ENCODE measurements at places on chromosomes 1 and 21.

- peak; percentile 64 for DNase-seq
Measured at GRCh38 chr1:55215194-55216021, at the start of gene USP24. USP24 (minus strand) TSS chr1:55215364; CDS start chr1:55215113, 251 bp downstream.

- DNase-seq = no peak
Measured at GRCh38 chr1:232376632-232377493, 253.1 kb downstream of the SIPA1L2 start.

DNA sequence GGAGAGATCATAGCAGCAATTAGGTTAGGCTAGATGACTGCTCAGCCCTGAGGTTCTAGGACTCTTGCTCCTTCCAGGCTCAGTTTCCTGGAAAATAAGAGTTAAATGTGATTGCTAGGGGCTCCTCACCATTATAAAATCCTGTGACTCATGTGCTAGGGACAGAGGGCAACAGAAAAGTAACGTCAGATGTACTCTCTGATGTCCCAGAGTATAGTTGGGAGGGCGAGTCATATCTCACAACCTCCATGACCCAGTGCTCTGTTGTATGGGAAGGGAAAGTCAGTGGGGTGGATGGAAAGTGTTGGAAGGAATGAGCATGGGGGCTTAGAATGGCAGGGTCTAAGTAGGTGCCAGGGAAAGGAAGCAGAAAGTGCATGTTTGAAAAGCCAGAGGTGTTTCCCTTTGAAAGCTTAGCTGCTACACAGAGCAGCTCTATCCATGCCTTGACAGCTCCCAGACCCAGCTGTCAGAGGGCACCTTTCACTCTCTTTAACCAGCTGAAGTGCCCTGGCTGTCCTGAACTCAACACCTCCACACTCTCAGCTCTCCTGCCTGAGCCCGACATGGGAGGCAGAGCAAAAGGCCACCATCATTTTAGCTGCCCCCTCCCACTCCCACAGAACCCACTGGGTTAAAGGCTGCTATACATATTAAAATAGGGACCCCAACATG lies 11.6 kb downstream of the GJA5 start:
- no peak for DNase-seq

DNA sequence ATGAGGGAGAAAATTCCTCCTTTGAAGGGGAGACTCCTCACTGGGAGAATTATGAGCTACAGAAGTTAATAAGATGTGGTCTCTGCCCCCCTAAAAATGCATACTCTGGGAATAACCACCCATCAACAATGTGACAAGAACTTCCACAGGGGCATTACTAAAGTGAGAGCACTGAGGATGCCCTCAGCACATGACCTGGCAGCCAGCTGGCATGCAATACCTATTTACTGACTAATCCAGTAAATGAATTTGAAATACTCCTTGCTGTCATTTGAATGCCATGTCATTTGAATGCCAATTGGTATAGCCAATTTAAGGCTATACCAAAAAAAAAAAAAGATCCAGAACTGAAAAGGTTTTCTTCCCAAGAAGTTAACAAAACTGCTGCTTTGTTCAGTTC lies 30.8 kb downstream of the PLPP3 start:
- no peak for DNase-seq

GRCh38 chr1:221294242-221294641 lies 415.0 kb downstream of the HLX start:
- DNase-seq = no peak

DNA sequence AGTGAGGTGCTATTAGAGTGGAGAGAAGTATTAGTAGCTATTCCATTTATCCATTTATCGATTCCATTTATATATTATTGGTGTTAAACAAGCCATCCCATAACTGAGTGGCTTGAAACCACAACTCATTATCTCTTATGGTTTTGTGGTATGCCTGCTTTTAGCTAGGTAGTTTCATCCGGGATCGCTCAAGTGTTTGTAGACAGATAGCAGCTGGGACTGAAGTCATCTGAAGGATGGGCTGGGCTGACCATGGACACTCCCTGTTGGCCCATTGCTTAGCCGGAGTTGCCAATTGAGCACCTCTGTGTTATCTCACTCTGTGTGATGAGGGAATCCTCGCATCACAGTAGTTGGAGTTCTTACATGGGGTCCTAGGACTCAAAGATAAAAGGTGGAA lies 622.5 kb downstream of the PLA2G4A start:
- DNase-seq = no peak

- DNase-seq = peak; percentile 68
Measured at GRCh38 chr1:21216835-21217811, 40.4 kb upstream of the EIF4G3 start.

- no peak for DNase-seq
Measured at GRCh38 chr1:167612587-167613385, 17.2 kb upstream of the RCSD1 start.

DNA sequence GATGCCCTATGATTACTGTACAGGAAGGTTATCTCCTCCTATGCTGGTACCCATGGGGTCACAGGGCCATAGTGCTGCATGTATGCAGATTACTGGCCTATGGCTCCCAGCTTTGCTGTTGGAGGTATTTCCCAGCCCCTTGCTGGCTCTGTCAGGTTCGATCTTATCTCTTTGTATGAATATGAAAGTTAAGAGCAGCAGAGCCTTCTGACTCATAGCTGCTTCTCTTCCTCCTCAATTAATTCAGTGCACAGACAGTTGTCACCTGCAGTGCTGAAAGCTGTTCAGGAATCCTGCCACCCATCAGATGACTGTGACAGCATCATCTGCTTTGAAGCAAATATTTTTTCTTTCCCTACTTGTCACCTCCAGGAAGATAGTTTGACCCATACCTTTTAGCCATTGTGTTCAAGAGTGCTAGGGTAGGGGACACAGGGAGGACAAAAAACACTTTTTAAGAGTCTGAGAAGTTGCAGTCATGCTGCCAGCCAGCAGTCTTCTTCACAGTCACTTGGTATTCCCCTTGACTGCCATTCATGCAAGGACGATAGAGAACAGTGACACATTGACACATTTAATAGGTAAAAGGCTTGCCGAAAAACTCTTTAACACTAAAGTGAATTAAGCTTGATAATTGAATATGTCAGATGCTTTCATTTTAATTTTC lies 73.1 kb downstream of the KIF1B start:
- DNase-seq = peak; percentile 12

DNA sequence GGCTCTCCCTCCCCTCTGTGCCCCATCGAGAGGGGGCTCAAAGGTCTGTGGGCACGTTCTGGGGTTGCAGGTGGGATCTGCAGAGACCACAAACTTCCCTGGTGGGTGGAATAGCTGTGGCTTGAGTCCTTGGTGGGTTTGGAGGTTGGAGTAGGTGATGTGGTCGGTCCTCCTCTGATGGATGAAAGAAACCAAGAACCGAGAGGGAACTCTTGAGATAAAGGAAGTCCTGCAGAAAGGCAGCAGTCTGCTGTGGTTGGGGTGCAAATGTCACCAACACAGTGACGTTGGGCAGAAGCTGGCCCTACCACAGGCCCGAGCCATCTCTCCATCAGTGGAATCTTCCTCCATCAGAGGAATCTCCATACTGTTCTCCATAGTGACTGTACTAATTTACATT lies 171.8 kb downstream of the FCRL5 start:
- DNase-seq = no peak

DNA sequence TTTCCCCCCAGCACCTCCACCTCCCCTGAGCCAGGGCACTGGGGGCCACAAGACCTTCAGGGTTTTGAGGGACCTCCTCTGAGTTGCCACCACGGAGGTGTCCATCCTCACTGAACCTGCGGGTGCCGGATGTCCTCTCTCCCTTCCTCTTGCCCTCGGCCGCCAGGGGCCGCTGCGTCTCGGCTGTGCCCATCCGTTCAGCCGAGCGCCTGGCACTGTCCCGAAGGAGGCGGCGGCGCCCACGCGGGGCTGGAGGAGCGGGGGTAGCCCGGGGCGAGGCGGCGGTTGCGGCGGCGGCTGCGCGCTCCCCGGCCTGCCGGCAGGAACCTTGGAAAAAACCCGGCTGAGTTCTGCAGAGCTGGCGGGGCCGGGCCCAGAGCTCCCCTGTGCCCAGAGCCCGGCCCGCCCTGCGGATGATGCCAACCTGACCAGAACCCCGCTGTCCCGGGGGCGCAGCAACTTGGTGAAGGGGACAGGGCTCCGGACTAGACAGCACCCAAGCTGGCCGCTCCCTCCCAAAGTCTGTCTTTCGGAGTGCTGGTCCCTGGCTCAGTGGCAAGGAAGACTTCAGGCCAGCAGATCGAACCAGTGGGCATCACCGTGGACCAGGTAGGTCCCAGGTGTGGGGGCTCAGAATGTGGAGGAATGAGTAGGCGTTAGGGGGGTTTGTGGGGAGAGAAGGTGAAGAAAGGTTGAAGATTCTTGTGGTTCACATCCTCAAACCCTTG lies 3.7 kb upstream of the PPM1J start:
- peak; percentile 57 for DNase-seq

- DNase-seq = no peak
Measured at GRCh38 chr1:157326173-157326859, 188.1 kb upstream of the ETV3 start.

- no peak for DNase-seq
Measured at GRCh38 chr21:16330908-16331268, 601.1 kb downstream of the USP25 start.

GRCh38 chr1:83760226-83761021 lies 238.5 kb downstream of the TTLL7 start:
- DNase-seq = no peak

DNA sequence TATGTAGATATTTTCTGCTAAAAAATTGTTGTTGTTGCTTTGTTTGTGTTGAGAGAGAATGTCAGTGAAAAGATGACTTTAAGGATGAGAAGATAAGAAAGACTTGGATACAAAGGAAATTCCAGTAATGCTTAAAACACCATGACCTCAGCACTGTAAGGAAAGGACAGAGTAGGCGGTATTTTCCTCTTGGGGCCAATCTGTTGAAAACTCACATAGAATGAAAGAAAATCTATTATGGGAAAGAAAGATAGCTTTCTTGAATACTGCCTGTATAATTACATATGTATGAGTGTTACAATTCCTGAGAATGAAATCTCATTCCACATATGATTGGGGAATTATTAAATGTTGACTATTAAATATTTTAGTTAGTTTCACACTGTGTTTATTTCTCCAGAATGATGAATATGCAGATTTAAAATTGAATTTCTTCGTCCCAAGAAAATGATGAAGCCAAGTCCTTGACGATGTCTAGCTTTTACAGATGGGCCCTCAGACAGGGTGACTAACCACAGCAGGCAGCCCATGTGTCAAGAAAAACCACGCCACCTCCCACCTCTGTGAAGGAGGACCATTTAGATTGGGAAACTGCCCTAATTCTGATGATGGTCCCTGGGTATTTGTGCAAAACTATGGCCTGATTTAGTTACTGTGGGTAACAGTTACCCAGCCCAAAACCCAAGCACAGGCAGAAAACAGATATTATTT lies 49.7 kb upstream of the LMO4 start:
- no peak for DNase-seq

GRCh38 chr1:18645747-18646090 lies 15.1 kb downstream of the PAX7 start:
- DNase-seq = no peak

DNA sequence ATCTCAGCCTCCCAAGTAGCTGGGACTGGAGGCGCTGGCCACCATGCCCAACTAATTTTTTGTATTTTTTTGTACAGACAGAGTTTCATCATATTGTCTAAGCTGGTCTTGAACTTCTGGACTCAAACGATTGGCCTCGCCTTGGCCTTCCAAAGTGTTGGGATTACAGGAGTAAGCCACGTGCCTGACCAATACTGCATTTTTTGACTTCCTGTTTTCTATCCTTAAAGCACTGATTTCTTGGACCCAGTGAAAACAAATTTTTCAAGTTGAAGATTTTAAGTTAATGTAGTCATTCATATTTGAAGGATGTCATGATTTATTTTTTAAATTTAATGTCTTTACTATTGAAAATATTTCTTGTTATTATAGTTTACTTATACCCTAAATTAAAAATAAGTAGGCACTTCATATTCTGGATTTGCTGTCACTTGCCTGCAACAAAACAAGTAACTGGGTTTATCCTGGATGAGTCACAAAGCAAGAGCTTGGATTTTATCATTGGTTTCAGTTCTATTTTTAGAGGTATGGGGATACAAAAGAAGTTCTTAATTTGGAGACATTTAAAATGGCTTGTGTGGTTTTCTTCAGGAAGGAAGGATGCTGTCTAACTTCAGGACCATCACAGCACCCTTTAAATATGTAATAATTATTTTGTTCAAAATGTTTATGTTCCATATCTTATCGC lies 2.2 kb upstream of the VPS45 start:
- no peak for DNase-seq

GRCh38 chr1:9247894-9248293 lies 13.3 kb downstream of the H6PD start:
- no peak for DNase-seq

DNA sequence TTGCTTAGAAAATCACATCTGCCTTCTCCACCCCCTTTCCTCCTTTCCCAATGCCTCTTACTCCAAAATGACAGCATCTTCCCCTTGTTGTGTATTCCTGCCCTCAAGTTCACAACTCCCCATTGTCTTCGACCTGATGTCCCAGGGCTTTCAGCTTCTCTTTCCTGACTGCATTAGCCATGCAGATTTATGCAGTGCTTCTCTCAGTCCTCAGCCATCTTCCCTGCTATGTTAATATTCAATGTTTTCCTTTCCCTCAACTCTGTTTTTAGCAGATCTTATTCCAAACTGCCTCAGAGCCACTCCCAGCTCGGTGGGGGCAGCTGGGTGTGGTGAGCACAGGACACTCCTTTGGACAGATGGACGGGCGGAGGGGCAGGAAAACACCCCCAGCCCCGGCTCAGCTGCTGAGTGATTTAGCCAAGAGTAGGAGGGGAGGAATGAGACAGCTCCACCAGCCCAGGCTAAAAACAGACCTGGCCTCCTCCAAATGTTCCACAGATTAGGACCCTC lies 71.0 kb downstream of the CD2 start:
- no peak for DNase-seq

DNA sequence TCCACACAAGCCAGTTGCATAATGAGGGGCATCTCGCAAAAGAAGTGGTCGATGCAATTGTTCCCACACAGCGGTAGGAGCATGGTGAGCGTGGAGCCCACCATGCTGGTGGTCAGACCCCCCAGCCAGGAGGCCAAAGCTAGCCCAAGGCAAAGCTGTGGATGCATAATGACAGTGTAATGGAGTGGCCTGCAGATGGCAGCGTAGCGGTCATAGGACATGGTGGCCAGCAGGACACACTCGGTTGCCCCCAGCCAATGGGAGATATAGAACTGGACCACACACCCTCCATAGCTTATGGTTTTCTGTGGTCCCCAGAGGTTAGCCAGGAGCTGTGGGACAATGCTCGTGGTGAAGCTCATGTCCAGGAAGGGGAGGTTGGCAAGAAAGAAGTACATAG lies 4.3 kb downstream of the OR2C3 start:
- no peak for DNase-seq

DNA sequence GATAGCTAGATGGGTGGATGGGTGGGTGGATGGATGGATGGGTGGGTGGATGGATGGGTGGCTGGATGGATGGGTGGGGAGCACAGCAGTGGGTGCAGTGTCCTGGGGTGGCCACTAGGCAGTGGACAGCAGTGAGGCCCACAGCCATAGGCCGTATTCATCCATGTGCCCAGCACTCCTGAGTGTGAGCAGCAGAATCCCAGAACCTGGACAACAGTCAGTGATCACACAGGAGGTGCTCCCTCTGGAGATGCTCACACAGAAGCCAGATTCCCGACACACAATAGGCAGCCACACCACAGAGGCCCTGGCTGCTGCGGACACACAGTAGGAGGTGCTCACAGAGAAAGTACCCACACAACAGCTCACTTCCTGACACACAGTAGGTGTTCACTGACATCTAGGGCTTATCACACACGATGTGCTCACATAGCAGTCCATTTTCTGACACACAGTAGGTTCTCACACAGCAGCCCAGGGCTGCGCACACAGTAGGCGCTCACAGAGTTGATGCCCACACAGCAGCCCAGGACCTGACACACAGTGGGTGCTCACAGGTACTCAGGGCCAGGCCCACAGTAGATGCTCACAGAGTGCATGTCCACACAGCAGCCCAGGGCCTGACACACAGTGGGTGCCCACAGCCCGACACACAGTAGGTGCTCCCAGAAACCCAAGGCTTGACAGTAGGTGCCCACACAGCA lies 64.0 kb downstream of the RAP1GAP start:
- DNase-seq = no peak

All from activated CD4-positive, alpha-beta T cell treated with anti-CD3 and anti-CD28 coated beads for 24 hours (primary cell).